ENCODE measurements at places on chromosomes 7 and 10.

DNA sequence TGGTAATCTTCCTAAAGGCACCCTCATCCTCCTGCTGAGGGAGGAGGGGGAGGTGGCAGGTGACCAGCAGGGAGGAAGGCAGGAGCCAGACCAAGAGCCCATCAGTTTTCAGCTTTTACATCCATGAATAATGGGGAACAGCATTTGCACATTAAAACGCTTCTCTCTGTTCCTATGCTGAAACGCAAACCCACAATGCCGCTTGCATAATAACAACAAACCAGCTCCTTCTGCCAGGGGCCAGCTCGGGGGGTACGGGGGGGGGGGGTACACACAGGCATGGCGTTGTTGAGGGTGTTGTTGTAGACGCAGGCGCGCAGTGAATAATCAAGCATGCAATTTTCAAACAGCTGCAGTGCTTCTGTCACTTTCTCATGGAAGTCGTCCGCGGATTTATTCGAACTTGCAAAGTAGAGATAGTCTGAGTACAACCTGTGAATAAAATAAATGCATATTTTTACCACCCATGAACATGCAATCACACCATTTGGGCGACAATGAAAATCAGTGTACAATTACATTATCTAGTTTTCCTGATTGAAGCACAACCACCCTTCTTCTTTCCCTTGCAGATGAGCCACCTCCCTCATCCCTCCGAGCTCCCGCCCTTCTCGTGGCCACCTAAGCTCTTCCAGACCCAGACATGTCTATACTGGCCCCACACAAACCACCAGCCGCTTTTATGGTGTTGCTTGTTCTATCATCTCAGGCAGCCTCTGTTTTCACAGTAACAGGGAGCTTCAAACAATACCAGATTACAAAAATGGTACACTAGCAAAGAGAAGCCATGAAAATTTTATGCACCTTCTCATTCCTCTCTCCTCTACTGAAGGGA, 72.2 kb downstream of the CHST15 start:
- peak; percentile 20 for DNase-seq

DNA sequence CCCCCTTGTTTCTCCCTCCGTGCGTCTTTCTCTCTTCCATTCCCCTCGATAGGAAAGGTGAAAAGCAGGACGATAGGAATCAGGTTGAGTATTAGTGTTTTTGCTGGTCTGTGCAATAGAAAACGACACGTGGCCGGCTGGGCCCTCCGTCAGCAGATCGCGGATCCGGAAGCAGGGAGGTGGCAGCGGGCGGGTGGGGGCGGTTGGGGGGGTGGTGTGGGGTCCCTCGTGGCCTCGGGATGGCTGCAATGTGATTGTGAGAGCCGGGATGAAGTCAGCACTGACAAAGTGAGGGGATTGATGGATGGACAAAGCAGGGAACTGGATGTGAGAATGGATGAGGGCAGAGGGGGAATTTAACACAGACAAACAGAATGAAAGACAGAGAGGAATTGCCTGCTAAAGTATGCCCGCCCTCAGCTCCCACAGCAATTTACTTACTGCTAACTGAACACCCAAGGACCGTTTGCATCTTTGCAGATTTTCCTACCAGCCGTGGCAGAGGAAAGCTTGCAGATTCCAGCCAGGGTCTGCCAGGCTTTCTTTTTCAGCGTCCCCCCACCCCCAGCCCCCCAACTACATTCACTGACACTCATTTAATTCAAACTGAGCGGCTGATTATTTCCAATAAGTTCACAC, 280.9 kb downstream of the LRMDA start:
- no peak for DNase-seq

- no peak for DNase-seq
Measured at GRCh38 chr7:7971308-7972040, 2.9 kb downstream of the GLCCI1 start.

GRCh38 chr7:101919363-101920115, 102.1 kb downstream of the CUX1 start:
- DNase-seq = no peak

DNA sequence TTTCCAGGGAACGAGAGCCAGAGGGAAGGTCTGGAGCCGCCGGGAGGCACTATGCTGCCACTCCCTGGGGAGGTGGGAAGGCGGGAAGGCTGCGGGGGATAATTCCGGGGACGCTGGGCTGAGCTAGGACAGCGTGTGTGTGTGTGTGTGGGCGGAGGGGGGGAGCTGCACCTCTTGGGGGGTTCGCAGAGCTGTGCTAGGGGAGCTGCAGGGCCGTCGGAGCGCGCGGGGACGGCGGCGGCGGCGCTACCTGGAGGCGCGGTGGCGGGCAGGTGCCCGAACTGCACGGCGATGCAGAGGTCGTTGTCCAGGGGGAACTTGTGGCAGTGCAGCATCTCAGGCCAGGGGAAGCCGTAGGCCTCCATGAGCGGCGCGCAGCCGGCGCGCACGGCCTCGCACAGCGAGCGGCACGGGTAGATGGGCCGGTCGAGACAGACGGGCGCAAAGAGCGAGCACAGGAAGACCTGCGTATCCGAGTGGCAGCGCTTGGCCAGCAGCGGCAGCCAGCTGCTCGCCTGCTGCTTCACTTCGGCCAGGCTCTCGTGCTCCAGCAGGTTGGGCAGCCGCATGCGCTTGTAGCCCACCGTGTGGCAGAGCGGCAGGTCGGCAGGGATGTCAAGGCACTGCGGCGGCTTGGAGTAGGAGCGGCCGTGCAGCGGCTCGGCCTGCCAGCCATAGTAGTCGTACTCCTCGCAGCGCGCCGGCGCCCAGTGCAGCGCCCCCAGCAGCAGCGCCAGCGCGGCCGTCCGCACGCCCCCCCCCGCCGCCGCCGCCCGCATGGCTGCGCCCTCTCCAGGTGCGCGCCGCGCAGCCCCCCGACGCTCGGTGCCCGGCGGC, 526 bp downstream of the SFRP5 start:
- peak; percentile 64 for DNase-seq

DNA sequence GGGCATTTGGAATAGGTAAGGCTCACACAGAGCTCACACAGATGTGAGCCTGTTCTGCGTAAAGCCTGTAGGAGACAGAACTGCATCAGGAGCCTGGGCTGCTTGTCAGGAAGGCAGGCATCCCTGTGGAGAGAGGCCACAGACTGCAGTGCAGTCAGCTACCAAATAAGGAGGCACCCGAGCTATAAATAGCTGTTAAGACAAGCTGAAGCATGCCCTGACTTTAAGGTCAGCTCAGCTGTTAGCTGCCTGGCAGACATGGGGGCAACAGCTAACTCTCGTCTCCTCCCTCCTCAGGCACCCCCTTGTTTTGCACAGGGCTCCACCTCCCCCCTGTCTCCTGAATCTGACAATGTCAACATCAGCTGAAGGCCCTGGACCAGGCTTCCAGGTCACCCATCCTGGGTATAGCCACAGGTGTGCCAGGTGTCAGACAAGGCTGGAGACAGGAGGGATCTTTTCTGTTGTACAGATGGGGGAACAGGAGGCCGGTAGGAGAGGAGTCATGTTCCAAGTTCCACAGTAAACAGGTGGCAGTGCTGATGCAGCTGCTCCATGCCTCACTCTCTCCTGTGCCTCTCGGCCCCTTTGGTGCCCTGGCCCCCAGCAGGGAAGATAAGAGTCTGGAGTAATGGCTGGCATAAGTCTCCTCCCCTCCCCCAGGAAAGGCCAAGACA, 27.6 kb upstream of the MKRN1 start:
- DNase-seq = peak; percentile 25

DNA sequence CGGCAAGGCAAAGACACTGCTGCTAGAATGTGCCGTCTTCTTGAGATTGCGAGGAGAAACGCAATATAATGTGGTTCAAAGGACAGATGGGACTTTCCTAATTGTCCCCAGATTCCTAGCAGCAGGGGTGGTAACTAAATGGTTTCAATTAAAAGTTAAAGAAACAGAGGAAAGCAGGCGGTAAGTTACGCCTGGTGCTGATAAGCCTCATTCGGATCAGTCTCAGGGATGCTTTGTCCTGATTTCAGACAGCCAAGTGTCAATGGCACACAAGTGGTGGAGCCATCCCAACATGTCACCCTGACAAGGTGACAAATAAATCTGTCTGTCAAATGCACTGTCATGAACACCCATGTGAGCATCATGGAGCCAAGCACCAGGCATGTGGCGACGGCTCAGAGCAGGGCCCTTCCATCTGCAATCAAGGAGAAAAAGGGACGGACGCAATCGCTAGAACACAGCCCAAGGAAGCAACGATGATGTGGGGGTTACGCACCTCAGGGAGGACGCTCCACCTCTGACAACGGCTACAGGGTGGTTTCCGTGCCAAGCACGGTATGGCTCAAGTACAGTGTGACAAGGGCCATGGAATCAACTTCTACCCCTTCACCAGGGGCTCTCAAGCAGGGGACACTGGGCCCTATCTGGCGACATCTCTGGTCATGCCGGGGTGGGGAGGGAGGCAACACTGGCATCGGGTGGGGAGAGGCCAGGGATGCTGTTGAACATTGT, 66.2 kb downstream of the CTBP2 start:
- DNase-seq = no peak

DNA sequence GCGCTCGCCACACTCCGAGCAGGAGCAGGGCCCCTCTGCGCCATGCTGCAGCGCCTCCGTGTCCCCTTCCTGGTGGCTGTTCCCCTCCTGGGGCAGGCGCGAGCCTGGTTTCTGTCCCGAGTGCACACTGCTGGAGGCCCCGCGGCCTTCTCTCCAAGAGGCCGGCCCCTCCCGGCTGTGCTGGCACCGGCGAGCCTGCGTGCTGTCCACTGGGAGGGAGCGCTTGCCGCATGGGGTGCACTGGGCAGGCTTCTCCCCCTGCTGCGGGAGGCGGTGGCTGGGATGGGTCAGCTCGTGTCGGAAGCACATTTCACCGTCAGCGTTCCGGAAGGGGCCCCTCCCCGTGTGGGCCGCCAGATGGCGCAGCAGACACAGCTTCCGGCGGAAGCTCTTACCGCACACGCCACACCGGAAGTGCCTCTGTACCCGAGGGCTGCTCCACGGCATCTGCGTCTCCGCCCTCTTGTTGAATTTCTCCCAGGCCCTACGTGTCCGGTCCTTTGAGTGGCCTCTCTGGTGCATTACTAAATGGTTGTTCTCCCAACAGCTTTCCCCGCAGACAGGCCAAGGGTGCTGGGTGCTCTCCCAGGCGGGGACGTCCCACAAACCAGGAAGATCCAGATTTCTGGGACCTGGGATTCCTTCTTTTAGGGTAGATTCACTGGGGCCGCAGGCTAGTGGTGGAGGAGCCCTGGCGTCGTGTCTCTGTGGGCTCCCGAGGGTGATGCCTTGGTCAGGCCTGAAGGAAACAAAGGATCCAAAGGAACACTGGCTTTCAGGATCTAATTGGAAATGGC, 18.7 kb downstream of the ZNF786 start:
- DNase-seq = no peak

DNA sequence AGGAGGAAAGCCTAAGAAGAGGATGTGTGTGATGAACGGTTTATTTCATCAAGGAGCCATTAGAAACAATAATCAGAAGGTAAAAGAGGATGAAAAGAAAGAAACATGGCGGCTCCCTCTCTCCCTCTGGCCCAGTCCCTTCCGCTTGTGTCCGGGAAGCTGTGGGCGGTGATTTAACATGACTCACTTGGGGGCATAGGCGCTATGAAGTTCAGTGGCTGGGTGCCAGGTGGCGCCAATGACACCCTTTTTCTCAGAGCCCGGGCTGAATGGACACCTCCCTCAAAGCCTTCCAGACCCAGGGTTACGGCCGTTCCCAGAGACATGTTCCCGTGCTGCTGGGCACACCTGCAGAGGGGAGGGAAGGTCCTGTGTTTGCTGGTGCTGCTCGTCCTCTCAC, 244.0 kb downstream of the SKAP2 start:
- peak; percentile 39 for DNase-seq

DNA sequence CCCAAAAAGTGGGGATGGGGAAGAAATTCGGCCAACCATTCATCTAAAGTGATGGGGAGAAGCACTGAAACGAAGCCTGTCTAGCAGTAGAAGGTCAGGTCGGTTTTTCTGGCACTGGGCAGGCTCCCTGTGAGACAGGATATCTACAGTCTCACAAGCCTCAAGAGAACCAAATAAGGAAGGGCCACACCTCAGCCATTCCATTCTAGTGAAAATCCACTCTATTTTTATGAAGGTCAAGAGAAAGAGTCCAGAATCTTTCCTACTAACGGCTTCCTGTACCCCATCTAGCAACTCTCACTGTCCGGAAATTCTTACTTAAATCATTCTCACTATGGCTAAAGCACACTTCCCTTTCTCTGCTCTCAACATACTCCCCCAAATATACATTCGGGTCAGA, 267.1 kb downstream of the PRPF18 start:
- no peak for DNase-seq

DNA sequence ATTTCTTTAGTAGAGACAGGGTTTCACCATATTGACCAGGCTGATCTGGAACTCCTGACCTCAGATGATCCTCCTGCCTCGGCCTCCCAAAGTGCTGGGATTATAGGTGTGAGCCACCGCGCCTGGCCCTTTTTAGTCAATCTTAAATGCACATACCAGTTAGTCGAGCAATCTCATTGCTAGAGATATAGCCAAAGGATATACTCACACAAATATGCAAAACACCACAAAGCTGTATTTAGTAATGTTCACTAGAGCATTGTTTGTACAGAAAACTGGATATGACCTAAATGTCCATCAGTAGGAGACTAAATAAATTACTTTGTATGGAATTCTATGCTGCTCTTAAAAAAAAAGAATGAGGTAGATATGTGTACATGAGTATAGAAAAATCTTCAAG, 24.5 kb upstream of the IL6 start:
- no peak for DNase-seq

- DNase-seq = no peak
Measured at GRCh38 chr10:119535305-119535704, 7.2 kb downstream of the RGS10 start.

GRCh38 chr7:94177441-94177840, 173.3 kb upstream of the BET1 start:
- no peak for DNase-seq

DNA sequence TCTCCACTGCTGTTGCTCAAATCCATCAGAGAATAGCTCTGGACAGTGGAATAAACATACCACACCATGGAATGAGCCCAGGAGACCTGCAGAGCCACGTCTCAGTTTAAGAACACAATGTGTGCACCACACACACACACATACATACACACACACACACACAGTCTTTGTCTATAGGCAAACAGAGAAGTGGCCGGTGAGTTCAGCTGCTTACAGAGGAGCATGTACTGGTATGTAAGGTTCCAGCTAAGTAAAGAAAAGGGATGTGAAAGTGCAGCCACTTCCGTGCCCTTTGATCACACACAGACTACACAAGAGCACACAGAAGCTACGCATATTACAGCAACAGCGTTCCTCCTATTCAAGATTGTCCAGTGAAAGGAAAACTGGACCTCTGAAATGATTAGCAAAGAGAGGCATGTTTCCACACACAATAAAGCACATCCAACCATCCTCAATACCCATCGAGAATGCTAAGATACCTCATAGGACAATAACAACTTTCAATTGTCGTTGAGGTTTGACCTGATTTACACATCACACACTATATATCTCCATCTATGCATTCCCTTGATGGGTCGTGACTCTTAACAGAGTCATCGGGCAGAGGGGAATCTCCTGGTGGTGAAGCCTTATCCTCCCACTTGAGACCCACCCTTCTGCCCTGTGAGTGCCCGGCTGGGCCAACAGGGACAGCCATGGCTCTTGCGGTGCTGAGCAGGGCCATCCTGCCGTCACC, 23.6 kb downstream of the SLC35B4 start:
- no peak for DNase-seq

GRCh38 chr7:34842782-34843181, 184.8 kb downstream of the NPSR1 start:
- no peak for DNase-seq
